ENCODE measurements at places on chromosomes 5 and 9.

DNA sequence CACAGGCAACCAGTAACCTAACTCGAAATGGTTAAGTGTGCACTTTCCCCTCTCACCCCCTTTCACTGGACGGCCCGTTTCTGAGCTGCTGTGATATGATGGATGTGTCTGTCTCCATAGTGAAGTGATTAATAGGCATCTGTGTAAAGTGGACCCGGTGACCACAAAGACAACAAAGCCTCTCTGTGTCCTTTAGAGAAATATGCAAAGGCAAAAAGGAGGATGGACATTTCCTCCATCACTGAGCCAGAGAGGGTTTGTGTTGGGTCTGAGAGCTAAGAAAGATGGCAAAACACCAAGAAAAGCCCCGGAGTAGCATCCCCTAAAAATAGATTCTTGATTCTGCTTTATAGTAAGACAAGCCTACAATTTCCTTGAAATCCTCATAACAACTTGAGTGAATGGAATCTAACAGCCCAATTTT lies 120.6 kb downstream of the SEMA6A start:
- DNase-seq = no peak

DNA sequence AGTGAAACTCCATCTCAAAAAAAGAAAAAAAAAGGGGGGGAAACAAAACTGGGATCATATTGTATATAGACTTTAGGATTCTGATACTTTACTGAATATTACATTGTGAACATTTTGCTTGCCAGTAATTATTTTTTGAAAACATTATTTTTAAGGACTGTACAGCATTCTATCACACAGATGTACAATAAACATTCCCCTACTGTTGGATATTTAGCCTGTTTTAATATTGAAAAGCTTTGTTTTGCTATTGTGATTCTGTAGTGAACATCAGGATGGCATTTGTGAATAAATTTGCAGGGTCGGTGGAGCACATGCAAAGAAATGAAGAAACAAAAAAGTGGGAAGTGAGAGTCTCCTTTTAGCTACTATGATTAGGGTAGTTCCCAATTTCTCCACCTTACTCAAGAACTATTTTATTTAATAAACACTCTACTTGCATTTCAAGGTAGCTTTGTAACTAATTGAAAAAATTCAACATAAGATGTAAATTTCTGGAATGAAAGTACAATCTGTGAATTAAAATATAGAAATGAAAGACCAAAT lies 18.7 kb downstream of the RASGRF2 start:
- no peak for DNase-seq

DNA sequence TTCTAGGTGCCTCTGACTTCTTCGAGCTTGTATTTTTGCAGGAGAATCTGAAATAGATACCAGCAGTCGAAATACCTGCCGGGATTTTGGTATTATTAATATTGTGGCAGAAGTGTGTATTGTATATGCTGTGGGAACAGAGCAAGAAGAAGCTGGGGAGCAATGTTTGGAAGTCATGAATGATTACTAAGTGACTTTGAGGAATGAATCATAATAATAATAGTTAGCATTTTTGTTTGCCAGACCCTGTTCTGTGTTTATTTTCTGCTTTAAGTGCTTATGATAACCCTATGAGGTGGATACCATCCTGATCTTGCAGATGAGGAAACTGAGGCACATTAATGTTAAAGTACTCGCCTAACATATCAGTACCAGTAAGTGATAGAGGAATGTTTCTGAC lies 32.4 kb downstream of the RAB24 start:
- no peak for DNase-seq

DNA sequence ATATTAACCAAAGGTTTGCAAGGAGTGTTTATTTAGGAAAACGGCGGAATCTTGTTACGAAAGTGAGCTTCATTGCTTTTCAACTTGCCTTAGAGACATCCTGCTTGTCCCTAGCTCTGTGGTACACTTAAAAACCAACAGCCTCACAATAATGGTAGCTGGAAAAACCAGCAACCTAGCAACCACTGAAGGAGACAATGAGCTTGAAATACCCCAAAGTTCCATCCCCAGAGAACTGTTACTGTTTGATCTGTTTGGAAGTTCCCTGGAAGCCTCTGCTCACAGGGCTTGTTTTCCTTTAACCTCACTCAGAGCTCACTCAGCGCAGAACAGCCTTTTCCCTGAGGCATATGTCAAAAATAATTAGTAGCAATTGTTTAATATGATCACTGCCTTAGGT lies 43.2 kb downstream of the SH3TC2 start:
- DNase-seq = no peak

- DNase-seq = no peak
These were observed 2176.8 kb upstream of the C9orf72 start for GRCh38 chr9:29750062-29750461.

DNA sequence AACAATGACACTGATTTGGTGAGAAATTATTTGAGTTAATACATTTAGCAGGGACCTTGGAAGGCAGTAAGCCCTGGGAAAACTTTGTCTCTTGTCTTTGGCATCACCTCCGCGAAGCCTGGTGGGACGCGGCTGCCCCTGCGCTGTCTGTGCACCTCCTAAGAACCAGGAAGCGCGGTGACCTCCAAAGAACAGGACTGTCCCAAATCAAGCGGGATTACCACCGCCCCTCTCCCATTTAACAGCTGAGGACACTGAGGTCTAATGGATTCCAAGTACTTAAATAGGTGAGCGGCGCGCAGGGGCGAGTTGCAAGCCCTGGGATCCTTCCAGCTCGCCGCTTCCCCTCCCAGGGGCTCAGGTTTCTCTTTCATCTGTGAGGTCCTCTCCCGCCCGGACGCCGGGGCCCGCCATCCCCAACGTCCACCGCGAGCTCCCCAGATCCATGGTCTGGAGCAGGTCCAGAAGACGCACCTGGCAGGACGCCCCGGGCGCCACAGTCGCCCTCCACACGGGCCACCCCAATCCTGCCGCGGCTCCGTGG lies 432 bp downstream of the STARD4 start:
- DNase-seq = peak; percentile 26

DNA sequence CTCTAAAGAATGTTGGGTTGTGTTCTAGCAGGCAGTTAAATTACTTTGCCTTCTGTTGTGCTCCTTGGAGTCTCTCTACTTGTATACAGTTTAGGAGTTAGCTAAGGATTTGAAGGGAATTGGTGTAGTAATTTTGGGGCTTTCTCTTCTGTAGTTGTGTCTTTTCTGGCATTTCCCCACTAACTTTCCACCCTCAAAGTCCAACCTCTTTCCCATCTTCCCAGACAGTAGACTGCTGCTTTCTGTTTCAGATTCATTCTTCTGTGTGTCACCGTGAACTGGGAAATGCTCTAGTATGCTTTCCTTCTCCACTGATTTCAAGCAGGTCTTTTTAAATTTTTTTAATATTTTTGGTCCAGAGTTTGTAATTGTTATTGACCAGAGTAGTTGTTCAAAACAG lies 4.5 kb upstream of the ANGPTL2 start:
- DNase-seq = no peak

DNA sequence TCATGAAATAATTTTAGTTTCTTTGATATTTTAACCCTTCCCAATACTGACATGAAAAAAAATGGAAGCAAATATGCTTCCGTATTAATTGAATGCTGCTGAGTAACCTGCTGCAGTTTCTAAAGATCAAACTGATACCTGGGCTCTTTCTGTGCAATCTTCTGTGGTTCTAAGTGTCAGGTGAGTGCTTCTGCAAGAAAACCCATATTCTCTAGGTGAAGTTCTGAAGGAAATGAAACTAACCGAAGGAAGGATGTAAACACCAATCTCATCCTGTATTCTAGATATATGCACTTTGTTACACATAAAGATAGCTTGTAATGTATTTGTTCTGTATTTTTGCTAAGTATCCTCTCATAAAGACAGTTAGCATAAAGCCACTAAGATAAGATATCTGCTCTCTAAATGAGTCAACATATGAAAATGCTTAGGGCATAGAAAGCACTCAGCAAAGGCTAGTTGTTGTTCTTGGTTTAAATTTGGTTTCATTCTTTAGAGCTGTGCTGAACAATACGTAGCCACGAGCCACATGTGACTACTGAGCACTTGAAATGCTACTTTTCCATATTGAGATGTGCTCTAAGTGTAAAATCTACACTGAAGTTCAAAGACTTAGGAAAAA lies 52.0 kb downstream of the ITGA2 start:
- no peak for DNase-seq

GRCh38 chr9:136629879-136630661 lies 32.6 kb upstream of the EGFL7 start:
- no peak for DNase-seq

DNA sequence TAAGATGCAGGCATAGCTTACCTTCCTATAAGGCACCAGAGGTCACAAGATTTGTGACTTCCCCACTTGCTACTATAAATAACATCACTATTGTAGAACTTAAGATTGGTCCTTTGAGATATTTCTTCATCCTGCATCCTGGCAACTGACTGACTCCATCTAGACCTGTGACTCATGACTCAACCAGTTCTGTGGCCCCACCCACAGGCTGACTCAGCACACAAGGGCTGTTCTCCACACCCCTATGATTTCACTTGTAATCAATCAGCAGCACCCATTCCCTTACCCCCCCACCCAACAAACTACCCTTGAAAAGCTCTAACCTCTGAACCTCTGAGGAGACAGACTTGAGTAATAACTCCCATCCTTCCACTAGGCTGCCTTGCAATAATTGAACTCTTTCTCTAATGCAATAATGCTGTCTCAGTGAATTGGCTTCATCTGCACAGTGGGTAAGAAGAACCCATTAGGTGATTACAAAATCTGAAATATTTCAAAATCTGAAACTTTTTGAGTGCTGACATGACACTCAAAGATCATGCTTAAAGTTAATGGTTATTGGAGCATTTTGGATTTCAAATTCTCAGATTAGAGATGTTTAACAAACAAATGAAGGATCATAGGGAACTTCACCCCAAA lies 296.7 kb downstream of the ARL15 start:
- no peak for DNase-seq

DNA sequence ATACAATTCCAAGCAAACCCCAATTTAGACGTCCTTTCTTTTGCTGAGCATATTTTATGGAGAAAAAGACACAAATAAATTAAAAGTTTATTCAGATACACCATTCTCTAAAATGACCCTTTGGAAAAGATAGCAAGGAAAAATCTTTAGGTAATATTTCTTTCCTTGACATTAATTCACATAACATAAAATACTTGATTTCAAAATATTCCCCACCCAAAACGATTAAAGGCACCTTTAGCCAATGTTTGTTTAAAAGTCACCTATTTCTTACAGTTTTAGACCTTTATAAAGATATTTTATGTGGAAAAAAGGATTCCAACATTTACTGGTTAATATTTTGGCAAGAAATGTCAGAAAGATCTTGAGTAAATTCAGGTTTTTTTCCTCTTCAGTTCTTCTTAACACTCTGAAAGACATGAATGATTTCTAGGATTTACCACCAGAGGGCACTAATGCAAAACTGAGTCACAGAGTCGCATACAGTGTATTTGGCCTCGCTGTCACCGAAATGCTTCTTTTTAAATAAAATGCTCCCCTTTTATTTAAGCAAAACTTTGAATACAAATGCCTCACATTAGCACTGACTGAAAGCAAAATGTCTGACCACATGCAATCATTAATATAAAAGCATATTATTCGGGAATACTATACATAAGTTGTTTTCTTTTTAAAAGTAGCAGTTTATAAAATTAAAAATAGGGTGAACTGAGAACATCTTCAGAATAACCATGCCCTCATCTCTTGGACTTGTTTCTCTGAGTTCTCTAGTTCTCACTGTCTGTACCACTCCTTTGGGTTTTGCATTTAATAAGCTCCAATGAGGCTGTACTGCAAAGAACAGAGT lies 122.5 kb downstream of the SLC1A3 start:
- DNase-seq = no peak

GRCh38 chr9:121279776-121280388 lies 11.9 kb downstream of the GSN start:
- DNase-seq = no peak

DNA sequence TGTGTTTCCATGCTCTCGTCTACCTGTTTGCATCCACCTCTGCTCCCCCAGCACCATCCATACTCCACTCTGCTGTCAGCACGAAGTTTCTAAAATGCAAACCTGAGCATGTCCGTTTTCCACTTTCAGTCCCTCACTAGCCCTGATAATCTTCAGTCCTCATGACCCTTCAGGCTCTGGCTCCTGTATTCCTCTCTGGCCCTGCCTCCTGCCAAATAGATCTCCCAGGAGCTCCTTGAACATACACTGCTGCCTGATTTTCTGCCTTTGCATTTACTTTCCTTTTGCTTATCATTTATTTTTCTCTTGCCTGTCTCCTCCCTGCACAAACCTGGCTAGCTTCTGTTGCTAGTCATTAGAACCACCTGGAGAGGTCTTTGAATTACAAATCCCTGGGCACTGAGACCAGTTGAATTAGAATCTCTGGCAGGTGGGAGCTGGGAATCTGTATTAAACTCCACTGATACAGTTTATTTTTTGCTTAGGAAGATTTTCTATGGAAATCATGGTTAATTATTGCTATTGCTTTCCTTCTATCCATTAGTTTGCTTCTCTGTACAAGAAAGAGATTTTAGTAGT lies 18.5 kb downstream of the ARHGEF28 start:
- DNase-seq = no peak

DNA sequence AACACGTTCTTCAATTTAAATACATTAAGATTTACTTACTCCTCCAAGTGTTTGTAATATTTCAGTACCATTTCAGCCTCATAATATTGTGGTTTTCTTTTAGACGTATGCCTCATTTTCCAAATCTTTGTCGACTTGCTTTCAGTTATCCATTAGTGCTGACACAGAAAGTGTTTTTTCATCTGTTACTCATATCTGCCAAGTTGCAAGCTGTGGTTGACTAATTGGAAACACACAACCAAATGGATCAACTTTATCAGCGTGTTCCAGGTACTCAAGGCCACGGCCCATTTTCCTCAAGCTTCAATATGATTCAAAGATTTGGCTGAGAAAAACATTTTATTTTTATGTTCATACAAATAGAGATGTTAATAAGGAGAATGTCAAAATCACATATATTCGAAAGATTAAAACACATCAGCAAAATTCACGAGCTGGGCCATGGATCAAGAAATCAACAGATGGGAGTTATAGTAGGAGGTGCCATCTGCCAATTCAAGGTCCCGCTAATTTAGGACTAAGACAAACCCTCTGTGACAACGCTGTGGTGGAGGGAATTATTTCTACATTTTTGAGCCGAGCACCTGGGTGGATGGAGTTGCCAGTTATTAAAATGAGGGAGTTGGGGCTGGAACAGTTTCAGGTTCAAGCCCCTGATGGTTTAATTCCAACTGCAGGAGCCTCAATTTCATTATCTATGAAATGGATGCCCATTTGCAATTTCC lies 27.2 kb upstream of the CCNJL start:
- no peak for DNase-seq

- DNase-seq = no peak
These were observed 90.4 kb downstream of the PRKACG start for GRCh38 chr9:68923480-68923879.

All from activated naive CD4-positive, alpha-beta T cell (primary cell).